Activated T-cell treated with anti-CD3 and anti-CD28 coated beads for 48 hours (primary cell): ENCODE measurements at places on chromosomes 12 and 14.

DNA sequence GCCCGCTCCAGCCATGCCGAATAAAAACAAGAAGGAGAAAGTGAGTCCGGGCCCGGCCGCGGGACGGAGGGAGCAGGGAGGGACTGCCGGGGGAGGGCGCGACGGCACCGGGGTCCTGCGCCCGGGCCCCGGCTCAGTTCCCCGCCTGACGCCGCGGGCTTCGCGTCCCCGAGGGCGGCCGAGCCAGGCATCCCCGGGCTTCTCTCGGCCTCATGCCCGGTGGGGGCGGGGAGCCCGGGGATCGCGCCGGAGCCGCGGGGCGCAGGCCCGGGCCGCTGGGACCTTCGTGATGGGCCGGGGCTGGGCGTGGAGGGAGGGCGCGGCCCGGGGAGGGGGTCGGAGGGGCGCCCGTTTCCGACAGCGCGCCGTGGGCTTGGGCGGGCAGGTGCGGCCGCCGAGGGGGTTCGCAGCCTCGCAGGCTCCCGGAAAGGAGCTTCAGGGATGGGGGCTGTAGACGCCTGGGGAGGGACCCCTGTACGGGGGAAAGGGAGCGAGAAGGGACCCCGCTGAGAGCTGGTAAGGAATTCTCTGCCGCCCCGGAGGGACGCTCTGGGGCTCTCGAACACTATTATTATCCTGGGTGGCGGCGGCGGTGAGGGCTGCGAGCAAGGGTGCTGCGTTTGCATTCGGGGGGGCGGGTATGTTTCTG is 496 bp downstream of the PPP2R5C start:
- peak; percentile 27 for DNase-seq

DNA sequence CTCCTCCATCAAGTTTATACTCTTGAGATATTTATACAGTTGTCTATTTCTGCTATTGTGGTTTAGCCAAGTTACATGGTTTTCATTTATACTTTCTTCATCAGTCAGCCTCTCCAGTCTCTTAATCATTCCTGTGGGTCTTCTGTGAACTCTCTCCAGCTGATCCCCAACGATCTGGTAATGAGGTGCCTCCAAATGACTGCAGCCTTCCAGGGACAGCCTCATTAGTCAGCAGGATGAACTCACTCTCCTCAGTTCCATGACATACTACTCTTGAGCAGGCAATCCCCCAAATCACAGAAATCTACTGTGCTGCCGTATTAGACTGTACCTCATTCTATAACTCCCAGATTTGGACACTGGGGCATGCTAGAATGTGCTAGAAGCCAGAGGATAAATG is 15.3 kb downstream of the AREL1 start:
- no peak for DNase-seq

- DNase-seq: no peak
Observed at GRCh38 chr12:31801872-31802271, 73.1 kb upstream of the AMN1 start.

GRCh38 chr14:60487211-60487610 is 1.3 kb upstream of the C14orf39 start:
- no peak for DNase-seq

- DNase-seq: no peak
Observed at GRCh38 chr14:52596861-52597260, 44.2 kb downstream of the GPR137C start.

DNA sequence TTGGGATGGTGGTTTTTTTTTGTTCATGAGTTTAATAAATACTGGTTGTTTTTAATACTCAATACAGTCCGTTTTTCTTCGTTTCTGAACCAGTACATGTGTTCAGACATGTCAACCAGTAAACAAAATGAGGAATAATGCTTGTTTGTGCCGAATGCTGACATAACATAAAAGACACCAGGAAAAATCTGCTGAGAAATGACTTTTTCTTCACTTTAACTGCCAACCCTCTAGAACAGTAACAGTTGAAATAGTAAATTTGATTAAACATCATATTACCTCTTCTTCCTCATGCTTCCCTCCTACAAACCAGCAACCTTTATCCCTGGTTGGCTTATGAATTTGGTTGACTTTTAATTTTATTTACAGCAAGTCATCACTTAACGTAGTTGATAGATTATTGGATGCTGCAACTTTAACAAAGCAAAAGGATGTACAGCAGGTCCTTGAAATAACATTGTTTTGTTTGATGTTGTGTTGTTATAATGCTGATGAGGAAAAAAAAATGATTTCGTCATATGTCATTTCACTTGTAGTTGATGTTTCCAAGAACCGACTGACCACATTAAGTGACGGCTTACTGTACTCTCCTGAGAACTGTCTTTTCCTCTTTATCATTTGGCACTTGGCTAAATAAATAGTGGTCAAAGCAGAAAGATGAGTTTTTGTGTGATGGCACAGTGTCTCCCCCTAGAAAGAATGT is 340.5 kb downstream of the TMTC2 start:
- DNase-seq: no peak

DNA sequence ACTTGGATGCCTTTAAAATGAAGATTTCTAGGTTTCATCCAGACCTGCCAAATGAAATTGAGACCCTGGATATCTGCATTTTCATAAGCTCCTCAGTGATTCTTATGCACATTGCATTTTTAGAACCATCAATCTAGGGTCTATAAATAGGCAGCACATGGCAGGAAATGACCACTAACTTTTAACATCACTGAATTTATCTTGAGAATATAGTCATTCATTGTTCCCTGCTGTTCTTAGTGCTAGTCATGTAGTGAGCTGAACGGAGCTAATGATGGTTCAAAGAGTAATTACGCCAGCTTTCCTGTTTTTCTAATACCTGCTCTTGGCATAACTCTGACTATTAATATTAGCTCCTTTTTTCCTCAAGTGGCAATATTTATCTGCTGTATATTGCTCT is 91.6 kb downstream of the TPH2 start:
- DNase-seq: no peak

- DNase-seq: no peak
Observed at GRCh38 chr12:52813203-52813819, 605 bp downstream of the KRT4 start.

DNA sequence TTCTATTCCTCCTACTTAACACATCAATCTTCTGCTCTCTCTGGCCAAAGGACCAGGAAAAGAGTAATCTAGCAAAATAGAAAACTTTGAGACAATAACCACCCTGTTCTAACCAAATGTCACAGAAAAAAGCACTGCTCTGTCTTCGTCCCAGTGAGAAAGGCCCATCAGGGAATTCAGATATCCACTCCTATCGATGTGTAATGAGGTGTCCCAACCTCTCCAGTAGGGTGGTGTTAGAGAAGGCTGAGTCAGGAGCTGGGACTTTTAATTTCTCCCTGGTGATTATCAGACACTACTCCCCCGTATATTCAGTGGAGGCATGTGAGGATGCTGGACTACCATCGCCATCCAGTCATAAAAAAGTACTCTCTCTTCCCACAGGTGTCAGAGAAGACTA is 130.3 kb downstream of the TMTC3 start:
- DNase-seq: no peak

DNA sequence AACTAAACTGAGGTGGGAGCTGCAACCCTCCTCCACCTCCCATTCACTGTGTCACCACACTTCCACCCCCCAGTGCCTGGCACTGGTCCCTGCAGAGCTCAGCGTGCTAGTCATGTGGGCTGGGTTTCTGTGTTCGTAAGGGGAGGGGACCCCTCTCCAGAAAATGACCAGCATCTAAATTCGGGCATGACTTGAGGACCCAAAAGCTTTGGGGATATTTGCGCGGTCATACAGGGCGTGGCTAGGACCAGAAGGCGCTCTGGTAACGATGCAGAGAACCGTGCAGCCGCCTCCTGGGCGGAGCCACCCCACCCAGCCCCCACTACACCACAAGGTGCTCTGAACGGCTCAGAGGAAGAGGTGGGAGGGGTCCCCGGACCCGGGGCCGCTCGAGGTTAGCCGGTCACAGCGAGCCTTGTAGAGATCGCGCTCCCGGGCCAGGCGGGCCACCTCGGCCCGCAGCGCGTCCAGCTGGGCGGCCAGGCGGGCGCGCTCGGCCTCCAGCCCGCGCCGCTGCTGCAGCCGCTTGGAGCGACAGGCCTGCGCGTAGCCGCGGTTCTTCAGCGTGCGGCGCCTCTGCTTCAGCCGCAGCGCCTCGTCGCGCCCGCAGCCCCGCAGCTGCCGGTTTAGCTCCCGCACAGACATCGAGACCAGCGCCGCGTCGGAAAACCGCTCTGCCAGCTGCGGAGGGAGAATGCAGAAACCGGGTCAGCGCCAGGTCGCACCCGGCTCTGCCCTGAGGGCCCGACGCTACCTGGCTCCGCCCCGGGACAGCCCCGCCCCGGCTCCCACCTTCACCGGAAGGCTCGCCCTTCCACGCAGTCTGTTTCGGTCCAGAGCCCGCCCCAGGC is 9.8 kb downstream of the CPNE6 start:
- peak; percentile 66 for DNase-seq

GRCh38 chr12:94211021-94211420 is 62.6 kb downstream of the PLXNC1 start:
- no peak for DNase-seq

GRCh38 chr14:70982200-70982599 is 74.9 kb downstream of the PCNX1 start:
- DNase-seq: no peak

GRCh38 chr12:101785671-101786070 is 45.1 kb downstream of the GNPTAB start:
- DNase-seq: no peak

DNA sequence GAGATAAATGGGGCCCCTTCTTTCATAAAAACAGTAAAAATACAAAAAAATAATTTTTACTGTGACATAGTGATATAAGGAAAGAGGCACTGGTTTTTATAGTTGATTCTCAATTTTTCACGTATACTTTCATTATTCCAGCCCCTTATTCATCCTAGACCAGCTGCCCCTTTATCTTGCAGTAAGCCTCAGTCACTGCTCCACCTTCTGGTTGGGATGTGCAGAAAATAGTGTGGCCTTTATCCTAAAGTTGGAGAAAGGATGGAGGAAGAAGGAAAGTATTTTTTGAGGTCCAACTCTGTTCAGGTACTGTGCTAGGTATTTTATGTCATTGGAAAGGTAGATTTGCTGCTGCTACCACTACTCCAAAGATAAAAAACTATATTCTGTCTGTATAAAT is 172.7 kb downstream of the ANO6 start:
- DNase-seq: no peak

DNA sequence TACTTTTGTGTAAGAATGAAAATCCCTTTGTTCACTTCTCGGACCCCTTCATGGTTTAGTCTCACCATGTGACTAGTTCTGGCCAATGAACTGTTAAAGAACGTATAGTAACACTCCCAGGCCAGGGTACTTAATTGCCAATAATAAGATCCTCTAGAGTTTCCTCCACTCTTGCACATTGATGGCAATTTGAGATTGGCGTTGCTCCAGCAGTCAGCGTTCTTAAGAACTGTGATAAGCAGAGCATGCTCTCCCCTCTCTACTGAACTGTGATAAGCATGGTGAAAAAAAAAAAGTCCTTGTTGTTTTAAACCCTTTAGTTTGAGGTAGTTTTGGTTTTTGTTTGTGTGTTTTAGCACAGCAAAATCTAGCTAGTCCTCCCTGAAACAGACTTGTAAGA is 854.5 kb downstream of the SLC6A15 start:
- no peak for DNase-seq

GRCh38 chr12:53586745-53587144 is 39.4 kb downstream of the ATF7 start:
- no peak for DNase-seq

DNA sequence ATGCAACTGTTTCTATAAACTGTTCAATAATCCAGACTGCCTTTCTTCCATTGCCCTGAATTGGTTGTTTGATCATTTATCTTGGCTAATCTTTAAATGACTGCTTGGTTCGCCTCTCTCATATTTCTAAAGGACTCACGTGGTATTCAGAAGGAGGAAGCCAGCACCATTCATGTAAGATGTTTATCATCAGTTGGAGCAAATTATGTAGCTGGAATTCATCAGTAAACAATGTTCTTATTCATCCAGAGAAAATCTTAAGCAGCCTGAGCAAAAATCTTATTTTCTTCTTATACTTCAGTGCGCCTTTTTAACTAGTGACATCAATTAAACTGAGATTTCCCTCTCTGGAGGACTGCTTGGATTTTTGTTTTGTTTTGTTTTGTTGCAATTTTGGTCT is 538.7 kb upstream of the TMEM132C start:
- no peak for DNase-seq

DNA sequence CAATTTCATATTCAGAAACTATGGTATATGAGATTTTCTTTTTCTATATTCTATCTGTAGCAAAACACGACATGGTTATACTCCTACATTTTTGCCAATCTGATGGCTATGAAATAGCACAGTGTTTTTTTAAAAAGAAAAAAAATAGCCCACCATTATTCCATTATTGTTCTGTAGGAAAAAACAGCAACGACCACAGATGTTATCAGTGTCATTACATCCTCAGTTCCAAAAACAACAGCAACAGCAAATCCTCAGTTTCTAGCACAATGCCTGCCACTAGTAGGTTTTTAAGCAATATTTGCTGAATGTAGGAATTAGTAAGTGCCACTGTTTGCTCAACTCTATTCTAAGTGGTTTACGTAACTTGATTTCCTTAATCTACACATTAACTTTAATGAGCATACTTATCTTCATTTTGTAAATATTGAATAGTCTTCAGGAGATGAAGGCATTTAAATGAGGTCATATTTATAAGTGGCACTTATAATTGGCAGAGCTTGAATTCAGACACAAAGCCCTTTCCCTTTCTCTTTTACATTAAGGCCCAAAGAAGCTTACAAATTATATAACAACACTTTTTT is 8.3 kb downstream of the RNASE6 start:
- DNase-seq: no peak

GRCh38 chr14:67584978-67585377 is 15.1 kb downstream of the PIGH start:
- DNase-seq: no peak

DNA sequence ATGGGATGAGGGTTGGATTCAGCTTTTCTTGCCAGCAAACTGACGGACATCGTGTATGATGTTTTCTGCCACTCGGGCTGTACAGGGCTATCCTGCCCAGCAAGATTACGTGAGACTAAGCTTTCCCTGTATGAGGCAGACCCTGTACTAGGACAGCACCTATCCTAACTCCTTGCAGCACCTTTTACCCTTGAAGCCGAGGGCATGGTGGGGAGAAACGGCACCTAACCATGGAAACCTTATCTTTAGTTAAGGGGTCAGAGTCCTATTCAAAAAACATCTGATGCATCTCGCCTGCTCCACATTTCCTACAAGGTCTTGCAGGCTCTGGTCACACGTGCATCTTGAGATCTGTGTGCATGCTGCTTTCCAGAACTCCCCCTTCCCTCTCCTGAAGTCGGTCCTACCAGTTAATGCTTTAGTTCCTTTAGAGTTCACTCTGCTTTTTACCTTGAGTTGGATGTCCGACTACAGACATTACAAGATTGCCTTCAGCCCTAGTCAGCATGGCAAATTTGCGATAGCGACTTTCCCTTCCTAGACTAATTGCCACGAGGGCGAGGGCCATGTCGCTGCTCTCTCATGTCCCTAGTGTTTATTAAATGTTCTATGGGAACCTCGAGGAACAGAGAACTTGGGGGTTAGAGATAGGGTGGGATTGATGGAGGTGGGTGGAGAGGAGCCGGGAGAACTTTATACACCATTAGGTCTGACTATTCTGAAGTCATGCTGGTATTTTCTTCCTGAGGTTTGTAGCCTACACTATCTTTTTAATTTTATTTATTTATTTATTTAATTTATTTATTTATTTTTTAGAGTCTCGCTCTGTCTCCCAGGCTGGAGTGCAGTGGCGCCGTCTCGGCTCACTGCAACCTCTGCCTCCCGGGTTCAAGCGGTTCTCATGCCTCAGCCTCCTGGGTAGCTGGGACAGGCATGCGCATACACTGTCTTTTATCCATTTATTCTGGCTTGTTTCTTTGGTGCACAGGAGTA is 6.6 kb downstream of the RAN start:
- DNase-seq: no peak
